ENCODE measurements at places on chromosomes 2 and 18.

DNA sequence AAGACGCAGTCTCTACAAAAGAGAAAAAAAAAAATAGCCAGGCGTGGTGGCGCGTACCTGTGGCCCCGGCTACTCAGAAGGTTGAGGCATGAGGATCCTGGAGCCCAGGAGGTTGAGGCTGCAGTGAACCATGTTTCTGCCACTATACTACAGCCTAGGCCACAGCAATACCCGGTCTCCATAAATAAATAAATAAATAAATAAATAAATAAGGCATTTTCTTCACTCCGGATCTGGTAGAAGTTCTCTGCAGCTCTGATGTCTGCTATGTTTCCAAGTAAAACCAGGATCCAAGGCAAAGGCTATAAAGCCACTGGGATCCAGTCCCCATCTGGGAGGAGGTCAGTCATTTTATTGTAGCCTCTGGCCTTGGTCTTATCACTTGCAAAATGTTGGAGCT is 15.5 kb downstream of the NFE2L2 start:
- DNase-seq = no peak

GRCh38 chr2:210862283-210863065 is 306.1 kb downstream of the CPS1 start:
- no peak for DNase-seq

GRCh38 chr2:165528691-165529090 is 59.2 kb downstream of the CSRNP3 start:
- DNase-seq = no peak

GRCh38 chr2:233365861-233366520 is 11.7 kb downstream of the DGKD start:
- DNase-seq = no peak

GRCh38 chr2:30732876-30733275 is 74.4 kb downstream of the CAPN13 start:
- DNase-seq = no peak

DNA sequence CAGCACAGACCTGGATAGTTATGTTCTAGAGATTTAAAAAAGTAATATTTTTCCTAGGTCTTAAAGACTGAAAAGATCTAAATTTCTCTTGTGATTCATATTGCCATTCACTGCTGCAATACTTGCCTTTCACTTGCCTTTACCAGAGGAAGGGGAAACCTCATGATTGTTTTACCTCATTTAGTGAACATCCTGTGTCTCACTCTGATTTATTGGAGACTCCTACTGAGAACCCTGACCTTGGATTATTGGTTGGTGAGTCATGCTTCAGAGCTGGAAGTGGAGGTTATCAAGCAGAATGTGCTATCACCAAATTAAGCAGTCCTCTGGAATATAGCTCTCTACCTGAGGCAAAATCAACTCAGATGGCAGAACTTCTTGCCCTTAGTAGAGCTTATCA is 500.5 kb downstream of the TSN start:
- DNase-seq = no peak

Measured in activated CD4-positive, alpha-beta T cell treated with anti-CD3 and anti-CD28 coated beads for 4 hours (primary cell).